ENCODE measurements at places on chromosomes 13 and 19.
A peak's percentile ranks its signal among the peaks of the same experiment; 100 is the strongest.

GRCh38 chr19:30439310-30439709 is 67.1 kb downstream of the ZNF536 start:
- no peak for DNase-seq

DNA sequence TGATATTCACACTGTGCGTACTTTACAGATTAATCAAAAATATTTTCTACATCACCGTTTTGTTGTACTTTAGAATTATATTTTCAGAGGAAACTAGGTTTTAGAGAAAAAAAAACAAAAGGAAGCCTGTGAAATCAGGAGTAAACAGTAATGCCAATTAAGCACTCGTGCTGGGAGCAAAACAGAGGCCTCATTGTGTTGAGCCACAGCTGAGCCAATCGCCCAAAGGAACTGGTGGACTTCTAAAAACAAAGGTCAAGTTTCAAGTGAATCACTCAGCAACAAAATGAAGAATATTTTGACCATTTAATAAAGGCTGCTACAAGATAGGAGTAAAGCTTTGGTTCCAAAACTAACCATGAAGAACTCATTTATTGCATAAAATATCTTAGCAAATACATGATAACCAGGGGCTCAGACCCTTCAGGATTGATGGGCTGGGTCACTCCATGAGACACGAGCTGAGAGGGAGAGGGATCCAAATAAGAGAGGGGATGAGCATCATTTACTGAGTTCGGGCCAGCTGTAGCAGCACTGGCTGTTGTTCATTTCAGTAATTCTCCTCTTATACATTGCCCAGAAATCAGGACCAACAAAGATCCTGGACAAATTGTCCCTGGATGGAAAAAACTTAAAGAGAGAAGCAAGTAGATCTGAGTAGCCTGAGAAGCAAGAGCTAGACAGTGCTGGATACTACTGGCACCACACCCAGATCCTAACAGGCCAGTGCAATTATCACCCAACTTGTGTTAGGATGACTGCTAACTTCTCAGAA is 8.3 kb upstream of the NALCN start:
- no peak for DNase-seq

DNA sequence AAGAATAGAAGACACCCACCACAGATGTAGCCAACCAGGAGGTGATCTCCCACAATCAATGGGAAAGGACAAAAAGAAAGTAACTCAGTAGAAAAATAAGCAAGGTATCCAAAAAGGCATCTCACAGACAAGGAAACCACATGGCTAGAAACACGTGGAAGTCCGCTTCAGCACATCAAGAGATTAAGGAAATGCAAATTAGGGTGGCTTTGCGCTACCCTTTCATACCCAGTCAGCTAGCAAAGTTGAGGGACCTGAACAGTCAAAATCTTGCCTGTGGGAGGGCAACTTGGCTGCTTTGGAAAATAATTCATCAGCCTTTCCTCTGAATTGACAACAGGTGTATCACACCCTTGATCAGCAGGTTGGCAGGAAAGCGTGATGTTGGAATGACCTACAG is 11.6 kb upstream of the UQCR11 start:
- no peak for DNase-seq

- no peak for DNase-seq
Measured at GRCh38 chr19:2365201-2365970, 5.3 kb downstream of the TMPRSS9 start.

GRCh38 chr13:28316836-28317235 is 178.1 kb downstream of the FLT1 start:
- no peak for DNase-seq

- DNase-seq, result no peak
Measured at GRCh38 chr19:37931881-37932655, 25.1 kb downstream of the SIPA1L3 start.

DNA sequence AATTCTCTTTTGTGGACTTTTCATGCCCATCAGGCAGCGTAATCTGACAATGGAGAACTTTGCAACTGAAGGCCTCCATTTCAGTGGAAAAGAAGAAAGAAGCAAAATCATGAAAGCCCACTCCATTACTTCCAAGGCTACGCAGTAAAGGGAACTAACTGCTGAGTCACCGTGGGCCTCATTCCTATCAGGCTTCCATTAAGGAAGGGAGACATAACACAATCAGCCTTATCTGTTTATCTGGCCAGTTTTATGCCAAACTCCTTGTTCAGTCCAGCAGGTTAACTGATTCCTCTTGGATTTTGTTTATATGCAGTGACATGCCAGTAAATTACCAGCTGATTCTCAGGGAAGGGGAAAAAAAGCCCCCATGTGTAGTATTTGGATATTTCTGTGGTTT is 56.8 kb upstream of the KATNAL1 start:
- no peak for DNase-seq

- no peak for DNase-seq
Measured at GRCh38 chr13:102376318-102376717, 25.5 kb downstream of the FGF14 start.

- no peak for DNase-seq
Measured at GRCh38 chr13:22256111-22256639, 585.3 kb downstream of the FGF9 start.

DNA sequence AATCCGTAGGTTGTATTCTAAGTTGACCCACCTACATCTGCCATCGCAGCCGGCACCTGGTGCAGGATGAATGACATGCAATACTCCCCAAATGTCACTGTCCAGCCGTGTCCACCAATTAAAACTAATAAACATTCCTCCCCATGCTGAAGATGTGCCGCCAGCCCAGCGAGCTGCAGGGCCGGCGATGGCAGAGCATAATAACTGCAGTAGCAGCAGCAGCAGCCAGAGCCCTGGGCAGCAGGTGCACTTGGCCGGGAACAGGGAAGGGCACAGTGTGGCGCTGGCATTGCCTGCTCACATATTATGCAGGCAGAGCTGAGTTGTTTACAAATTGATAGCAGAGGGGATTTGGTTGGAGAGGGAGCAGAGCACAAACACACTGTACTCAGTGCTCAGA is 754.9 kb downstream of the OLFM4 start:
- no peak for DNase-seq

GRCh38 chr19:49019242-49019932 is 2.5 kb upstream of the LHB start:
- peak; percentile 83 for DNase-seq

GRCh38 chr13:113886561-113887112 is 22.8 kb upstream of the GAS6 start:
- DNase-seq, result no peak

- no peak for DNase-seq
Measured at GRCh38 chr19:8973501-8974091, 36.6 kb downstream of the MUC16 start.

DNA sequence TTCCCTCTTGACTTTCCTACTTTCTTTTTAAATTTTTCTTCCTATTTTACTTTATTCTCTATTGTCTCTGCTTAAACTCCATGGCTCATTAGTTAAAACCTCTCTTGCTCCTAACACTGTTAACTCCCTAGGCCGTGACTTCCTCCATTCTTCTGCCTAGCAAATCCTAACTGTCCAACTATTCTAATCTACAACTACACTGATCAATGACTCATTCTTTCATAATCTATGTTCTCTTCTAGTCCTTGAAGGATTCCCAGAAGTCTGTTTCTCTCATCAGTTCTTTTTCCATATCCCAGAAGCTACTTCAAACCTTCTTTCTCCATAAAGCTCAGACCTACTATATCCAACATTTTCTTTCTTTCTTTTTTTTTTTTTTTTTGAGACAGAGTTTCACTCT is 66.9 kb downstream of the MICU2 start:
- no peak for DNase-seq

DNA sequence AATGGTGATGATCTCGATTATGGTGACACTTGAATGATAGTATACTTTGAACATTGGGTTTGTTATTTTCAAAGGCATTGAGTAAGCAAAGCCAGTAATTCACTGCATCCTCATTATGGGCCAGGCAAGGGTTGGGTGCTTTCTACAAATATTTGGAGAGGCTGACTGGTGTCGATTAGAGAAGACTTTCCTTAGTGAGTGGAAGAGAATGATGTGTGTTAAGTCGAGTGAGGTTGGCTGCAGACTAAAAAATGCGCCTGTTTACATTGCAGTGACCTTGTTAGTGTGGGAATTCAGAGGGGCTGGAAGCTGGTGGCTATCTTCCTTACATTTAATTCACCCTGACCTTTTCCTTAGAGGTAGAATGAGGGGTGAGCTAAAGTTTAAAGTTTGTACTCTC is 22.4 kb upstream of the RNF113B start:
- no peak for DNase-seq

- DNase-seq, result no peak
Measured at GRCh38 chr13:40247845-40248244, 418.6 kb downstream of the FOXO1 start.

DNA sequence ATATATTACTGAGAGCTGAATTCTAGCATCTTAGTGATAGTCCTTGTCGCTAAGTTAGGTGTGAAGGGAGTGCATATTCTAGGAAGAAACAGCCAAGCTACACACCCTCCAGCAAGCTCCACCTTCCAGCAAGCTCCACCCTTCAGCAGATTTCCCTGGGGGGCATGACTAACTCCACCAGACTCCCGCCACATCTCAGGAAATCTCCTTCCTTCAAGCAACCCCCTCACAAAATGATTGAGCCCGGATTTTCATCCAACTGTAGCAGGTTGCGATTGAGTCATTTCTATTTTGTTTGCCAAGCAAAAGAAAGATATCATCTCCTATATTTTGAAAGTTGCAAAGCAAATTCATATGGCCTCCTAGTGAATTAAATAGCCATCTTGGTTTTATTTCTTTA is 162.1 kb upstream of the TMTC4 start:
- DNase-seq, result no peak

DNA sequence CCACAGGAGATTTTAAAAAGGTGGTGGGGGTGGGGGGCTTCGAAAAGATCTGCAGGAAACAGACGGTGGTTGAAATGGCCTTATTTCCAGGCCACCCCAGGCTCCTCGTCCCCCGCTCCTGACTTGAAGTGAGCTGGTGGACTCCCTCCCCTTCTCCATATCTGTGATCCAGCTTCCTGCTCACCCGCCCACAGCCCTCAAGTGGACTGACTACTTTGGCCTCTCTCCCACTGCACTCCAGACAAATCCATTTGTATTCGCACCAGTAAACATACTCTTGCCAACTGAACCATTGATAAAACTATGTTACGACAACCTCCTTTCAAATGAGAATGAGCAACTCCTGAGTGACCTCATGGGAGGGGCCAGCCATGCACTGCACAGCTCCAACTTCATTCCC is 259.5 kb downstream of the COL4A1 start:
- no peak for DNase-seq

GRCh38 chr13:25766576-25766975 is 285.2 kb downstream of the SHISA2 start:
- no peak for DNase-seq

DNA sequence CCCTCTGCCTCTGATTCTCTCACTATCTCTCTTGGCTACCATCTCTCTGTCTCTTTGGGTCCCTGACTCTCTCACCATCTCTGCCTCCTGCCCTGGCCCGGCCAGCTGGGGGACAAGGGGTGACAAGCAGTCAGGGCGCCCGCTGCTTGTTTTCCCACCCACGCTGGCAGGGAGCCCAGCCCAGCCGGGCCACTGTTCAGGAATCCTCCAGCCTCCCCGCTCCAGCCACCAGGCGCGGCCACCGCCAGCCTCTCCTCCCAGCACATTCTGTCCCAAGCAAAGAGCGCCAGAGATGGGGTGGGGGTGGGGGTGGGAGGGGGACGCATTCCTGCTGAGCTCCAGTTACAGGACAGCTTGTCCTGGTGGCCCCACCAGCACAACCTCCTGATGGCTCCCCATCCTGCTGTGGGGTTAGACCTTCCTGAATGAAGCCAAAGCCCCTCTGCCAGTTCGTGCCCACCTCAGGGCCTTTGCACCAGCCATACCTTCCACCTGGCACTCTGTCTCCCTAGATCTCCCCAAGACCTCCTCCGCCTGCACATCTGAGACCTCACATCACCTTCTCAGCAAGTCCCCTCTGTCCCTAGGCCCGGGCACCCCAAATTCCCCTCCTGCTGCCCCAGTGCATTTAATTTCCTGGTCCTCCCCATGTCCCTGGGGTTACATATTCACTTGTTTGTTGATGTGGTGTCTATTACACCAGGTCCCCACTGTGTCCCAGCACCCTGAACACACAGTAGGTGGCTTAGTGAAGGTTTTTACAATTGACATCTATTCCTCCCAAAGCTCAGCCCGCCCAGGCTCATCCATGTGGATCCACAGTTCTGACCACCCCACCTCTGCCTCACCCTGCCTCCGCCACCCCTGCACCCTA is 12.5 kb downstream of the ARRDC2 start:
- DNase-seq, result no peak

- DNase-seq, result no peak
Measured at GRCh38 chr13:80727321-80727975, 386.5 kb upstream of the SPRY2 start.

- DNase-seq, result no peak
Measured at GRCh38 chr19:30419568-30420180, 47.5 kb downstream of the ZNF536 start.

DNA sequence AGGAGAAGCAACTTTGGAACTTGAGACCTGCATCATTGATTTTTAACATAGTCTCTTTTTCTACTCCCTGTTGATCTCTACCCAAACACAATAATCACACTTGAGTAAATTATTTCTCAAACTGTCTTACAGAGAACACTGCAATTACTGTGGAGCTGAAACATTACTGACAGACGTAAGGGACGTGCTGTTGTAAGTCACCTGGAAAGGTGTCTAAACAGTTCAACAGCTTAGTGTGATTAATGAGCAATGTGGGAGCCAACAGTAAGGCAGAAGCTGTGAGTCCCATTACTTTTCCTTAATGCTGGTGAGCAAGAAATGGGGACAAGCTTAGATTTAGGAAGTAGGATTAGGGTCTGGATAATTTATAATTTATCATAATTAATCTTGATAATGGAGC is 265.7 kb downstream of the DLEU7 start:
- DNase-seq, result no peak

GRCh38 chr13:29551214-29551613 is 44.3 kb downstream of the SLC7A1 start:
- no peak for DNase-seq

DNA sequence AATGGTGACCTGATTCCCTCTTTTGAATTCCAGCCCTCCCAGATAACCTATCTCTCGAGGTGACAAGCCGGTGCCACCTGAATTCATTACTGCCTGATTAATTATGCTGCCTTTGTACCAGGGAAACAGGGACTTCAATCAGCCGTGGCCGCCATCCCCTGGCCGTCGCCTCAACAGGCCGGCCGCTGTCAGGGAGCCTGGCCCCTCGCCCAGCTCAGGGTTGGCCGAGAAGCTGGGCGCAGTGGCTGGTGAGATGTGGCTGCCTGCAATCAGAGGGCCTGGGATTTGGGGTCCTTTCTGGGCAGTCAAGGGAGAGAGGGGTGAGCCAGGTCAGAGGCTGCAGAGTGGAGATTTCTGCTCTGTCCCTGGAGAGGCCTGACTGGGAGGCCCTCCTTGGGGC is 91.2 kb downstream of the KCTD15 start:
- no peak for DNase-seq

DNA sequence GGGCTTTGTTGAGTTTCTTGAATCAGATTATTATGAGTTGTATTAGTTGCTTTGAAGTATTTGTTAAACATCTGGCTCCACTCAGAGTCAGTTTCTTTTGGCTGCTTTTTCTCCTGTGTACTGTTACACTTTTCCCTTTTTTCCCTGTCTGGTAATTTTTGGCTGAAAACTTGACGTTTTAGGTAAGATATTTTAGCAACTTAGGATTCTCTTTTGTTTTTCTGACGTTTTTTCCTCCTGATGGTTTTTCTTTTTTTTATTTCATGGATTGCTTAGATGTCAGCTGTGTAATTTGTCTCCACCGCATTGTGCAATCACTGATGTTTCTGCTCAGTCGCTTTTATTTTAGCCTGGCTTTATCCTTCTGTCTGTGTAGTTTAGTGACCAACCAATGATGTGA is 20.7 kb downstream of the RFC3 start:
- DNase-seq, result no peak

- no peak for DNase-seq
Measured at GRCh38 chr13:47553329-47553977, 447.6 kb downstream of the SUCLA2 start.

GRCh38 chr13:45582408-45583076 is 33.0 kb downstream of the ERICH6B start:
- DNase-seq, result no peak

Data from CD4-positive, alpha-beta T cell treated with Interleukin-17A for 4 hours (primary cell).